Lower lobe of right lung (tissue), 2 donors: ENCODE measurements at places on chromosomes 2 and 18. TPM values are rescaled to one million over a fixed set of nuclear protein-coding genes. Genes with fewer than 3 reads are reported as not detected.

CLEC4F gene
- 0.71 TPM for total RNA-seq

DNA sequence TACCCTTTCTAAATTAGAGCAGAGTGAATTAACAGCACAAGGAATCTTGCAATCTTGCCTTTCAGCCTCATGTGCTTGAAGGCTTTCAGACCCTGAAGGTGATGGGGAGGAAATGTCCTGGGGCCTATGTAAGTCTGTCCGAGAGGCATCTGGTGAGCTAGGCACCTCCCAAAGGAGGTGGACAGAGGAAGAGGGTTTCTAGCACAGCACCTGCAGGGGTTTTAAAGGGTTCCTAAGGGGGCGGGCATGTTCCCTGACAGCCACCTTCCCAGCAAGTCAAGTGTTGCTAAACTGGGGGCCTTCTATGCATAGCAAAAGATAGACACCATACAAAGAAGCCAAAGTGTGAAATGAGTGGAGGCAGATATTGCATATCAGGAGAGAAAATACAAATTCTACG is 88.5 kb downstream of the CDH2 start:
- H3K4me1 ChIP-seq = no peaks in the 10 kb centered on the region
- no peak overlapping the region for H3K4me3 ChIP-seq
- H3K27ac ChIP-seq = no peak overlapping the region
- DNase-seq = no peak

- no peak for DNase-seq
- no peak overlapping the region for H3K4me3 ChIP-seq
- H3K36me3 ChIP-seq = no peaks in the 10 kb centered on the region
- no peak overlapping the region for H3K27ac ChIP-seq
Observed at GRCh38 chr2:220353897-220354296, 726.5 kb downstream of the SLC4A3 start.

DNA sequence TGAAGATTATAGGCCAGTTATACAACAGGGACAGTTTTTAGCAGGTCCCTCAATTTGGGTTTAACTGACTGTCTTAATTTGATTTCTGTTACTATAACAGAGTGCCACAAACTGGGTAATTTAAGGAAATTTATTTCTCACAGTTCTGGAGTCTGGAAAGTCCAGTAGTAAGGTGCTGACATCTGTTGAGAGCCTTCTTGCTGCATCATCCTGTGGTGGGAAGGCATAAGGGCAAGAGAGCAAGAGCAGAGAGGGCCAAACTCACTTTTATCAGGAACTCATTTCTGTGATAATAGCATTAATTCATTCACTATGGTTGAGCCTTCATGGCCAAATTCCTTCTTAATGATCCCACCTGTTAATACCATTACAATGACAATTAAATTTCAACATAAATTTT is 36.5 kb downstream of the DIS3L2 start:
- H3K36me3 ChIP-seq = no peaks in the 10 kb centered on the region
- no peaks in the 10 kb centered on the region for H3K27me3 ChIP-seq
- H3K4me1 ChIP-seq = peaks cover 16% of the 10 kb centered on the region
- no peak overlapping the region for H3K4me3 ChIP-seq
- DNase-seq = no peak

- H3K36me3 ChIP-seq = no peaks in the 10 kb centered on the region
- H3K4me3 ChIP-seq = no peak overlapping the region
- H3K27ac ChIP-seq = no peak overlapping the region
- H3K27me3 ChIP-seq = no peaks in the 10 kb centered on the region
Observed at GRCh38 chr2:240464514-240465241, 29.2 kb downstream of the GPC1 start.

DNA sequence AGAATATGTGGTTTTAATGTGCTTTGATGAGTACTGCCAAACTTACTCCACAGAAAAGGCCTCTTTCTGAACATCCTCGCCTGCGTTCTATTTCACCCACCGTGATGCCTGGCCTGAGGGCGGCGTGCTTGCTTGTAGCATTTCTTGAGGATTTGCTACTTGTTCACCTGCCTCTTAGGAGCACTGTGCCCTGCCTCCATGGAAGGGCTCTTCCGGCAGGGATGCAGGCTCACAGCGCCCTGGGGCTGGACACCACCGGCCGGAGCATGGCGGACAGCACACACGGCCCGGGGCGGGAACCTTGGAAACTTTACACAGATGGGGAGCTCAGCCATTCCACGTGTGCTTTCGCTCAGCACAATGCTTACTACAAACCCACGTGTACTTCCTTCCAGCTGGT is 37.1 kb downstream of the ANO7 start:
- H3K27me3 ChIP-seq = no peaks in the 10 kb centered on the region
- H3K4me1 ChIP-seq = no peaks in the 10 kb centered on the region
- peaks cover 57% of the 10 kb centered on the region for H3K36me3 ChIP-seq
- peak; percentile 39 for DNase-seq
- H3K27ac ChIP-seq = no peak overlapping the region

- no peaks in the 10 kb centered on the region for H3K27me3 ChIP-seq
- H3K4me1 ChIP-seq = peaks cover 17% of the 10 kb centered on the region
- no peak overlapping the region for H3K4me3 ChIP-seq
- no peaks in the 10 kb centered on the region for H3K36me3 ChIP-seq
- DNase-seq = no peak
- no peak overlapping the region for H3K27ac ChIP-seq
Observed at GRCh38 chr18:68724021-68724420, 9.1 kb upstream of the TMX3 start.
